ENCODE measurements at places on chromosomes 7 and 10.

DNA sequence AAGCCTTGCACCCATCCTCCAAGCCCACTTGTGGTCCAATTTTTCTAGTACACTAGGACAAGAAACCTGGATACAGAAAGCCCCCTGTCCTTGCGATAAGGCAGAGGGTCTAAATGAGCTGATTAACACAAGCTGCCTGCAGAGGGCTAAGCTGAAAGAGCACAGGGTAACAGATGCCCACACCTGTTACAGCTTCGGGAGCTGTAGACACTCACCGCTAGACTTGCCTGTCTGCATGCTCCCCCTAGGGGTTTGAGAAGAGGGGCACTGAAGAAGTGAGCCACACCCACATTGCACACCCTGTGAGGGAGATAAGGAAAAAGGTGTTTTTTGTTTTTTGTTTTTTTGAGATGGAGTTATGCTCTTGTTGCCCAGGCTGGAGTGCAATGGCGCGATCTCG lies 386.5 kb upstream of the AUTS2 start:
- no peak for DNase-seq

DNA sequence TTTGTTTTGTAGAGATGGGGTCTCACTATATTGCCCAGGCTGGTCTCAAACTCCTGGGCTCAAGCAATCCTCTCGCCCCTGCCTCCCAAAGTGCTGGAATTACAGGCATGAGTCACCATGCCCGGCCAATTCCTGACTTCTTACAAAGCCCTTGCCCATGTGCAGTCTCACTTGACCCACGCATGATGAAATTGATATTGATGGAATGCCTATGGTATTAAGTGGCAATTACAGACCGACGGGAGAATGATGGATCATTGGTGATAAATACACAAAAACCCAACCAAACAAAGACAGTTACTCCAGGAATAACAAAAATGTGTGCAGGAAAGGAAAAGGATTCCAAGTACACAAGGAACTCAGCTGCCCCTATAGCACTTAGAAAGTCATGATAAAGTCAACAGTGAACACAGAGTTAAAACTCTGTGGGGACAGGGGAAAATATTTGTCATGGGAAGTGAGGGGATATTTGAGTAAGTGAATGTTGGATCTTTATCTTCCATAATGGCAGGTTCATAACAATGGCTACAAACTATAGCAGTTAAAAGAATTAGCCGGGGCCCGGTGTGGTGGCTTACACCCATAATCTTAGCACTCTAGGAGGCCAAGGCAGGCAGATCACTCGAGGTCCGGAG lies 21.6 kb downstream of the HIP1 start:
- no peak for DNase-seq

DNA sequence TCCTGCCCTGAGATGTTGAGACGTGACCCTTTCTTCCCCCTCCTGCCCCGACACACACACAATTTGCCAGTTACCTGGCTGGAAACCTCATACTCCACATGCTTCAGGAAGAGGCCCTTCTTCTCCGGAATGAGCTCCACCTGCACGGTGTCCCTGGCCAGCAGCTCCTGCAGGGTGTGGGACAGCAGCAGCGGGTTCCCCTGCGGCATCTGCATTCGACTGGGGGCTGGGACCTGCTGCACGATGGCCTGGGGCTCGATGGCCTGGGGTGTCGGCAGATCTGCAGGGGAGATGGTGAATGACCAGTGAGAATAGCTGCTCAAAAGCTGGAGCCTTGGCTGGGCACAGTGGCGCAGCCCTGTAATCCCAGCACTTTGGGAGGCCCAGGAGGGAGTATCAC lies 36.0 kb downstream of the NUDT1 start:
- no peak for DNase-seq

- no peak for DNase-seq
Measured at GRCh38 chr7:389911-390601, 100.1 kb downstream of the FOXL3 start.

- no peak for DNase-seq
Measured at GRCh38 chr7:18520450-18521235, 25.1 kb downstream of the HDAC9 start.

GRCh38 chr7:140697447-140698143 lies 1.1 kb downstream of the NDUFB2 start:
- no peak for DNase-seq

GRCh38 chr10:124701881-124702656 lies 42.1 kb downstream of the FAM53B start:
- DNase-seq, result peak; percentile 35

DNA sequence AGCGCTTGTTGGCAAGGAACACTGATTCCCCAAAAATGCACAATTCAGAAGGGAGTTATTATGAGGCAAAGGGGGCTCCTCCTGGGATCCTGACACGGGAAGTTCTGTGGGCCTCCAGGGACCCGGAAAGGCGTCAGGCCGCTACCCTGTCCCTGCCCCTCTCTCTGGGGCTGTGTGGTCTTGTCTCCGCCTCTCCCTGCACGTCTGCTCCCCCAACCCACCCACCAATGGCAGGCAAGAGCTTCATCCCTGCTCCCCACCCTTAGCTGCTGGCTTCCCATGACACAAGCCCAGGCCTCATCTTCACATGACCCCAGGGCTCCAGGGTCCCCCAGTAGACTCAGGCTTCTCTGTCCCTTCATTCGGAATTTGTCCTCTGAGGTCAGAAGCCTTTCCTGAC lies 31.0 kb upstream of the ADRB1 start:
- DNase-seq, result no peak

DNA sequence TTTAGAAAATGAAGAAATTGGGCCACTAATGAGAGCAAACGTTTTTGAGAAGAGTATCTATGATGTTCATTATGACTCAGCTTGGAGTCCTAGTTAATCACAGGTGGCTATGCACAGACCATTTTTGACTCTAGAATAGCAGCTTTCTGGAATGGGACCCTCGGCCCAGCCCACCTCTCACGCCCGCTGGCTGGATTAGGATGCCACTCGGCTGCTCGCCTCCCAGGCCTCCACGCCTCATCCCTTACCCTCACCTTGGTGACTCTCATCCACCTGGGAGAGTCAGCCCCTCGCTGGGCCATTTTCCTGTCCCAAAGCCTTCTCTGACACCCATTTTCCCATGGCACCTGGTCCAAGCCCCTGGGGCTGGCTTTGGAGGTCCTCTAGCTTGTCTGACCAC lies 173.6 kb downstream of the ADAM12 start:
- no peak for DNase-seq

DNA sequence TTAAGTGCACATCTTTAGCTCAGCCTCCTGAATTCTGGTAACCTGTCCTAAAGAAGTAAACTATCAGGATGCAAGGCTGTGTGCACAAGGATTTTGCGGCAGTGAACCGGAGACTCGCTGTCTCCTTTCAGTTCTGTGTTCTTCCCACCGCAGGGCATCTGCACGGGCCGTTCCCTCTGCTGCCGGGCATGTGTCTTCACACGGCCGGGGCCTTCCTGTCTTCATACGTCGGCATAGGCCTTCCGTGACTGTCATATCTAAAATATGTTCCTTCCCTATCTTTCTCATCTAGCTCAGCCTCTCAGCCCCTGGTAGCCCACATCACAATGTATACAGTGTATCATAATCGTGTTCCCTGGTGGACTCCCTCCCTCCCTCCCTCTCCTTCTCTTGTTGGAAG lies 16.4 kb downstream of the PALD1 start:
- no peak for DNase-seq

DNA sequence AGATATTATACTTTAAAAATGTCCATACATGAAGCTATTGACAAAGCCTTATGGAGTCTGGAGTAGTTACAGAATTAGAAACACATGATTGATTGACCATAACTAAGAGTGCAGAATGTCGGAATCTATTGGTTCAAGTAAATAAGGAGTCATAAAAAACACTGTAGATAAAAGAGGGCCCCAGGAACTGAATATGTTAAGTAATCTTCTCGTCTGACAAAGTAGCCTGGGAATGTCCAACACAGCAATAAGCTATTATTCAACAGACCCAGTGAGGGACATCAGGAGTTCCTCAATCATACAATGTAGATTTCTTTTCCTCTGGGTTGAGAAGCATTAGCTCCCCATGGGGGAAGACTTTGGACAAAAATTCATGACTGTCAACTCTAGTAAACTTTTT lies 782.0 kb downstream of the SUGCT start:
- no peak for DNase-seq

- no peak for DNase-seq
Measured at GRCh38 chr10:104032144-104032775, 53.4 kb downstream of the COL17A1 start.

DNA sequence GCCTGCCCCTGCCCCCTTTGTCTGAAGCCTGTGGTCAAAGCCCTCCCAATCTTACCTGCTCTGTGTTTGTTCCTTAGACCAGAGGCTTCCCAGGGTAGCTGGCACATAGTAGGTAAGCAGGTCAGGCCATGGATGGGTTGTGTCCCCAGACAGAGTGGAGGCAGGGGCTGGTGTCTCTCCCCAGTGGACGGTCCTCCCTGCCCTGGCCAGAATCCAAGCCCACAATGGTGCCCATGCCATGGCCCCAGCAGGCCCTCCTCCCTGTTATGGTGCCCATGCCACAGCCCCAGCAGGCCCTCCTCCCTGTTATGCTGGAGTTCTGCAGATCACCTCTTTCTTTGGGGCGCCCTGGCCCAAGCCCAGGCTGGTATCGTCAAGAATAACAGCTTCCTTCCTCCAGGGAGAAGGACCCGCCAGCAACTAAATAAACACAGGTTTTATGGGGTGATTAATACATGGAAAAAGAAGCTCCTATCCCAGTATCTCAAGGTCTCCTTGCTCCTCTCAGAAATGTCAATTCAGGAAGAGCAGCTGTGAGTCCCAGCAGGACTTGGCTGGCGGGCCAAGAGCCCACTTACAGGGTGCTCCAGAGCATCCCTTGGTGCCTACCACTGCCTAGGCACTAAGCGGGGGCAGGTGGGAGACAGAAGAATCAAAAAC lies 82.0 kb downstream of the NEURL1 start:
- DNase-seq, result no peak

DNA sequence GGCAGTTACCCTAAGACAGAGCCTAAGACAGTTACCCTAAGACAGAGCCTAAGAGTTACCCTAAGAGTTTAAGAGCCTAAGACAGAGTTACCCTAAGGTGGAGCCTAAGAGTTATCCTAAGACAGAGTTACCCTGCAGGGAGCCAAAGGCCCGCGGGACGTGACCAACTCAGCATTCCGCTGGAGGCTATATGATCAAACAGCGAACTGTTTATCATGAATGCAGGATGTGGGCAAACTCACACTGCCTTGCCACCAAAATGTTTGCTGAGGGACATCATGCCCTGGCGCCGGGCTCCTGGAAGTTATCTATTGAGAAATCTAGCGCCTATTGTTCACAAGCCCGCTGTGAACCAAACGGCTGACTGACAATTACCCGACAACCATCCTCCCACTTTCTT lies 49.9 kb downstream of the BLVRA start:
- DNase-seq, result no peak

DNA sequence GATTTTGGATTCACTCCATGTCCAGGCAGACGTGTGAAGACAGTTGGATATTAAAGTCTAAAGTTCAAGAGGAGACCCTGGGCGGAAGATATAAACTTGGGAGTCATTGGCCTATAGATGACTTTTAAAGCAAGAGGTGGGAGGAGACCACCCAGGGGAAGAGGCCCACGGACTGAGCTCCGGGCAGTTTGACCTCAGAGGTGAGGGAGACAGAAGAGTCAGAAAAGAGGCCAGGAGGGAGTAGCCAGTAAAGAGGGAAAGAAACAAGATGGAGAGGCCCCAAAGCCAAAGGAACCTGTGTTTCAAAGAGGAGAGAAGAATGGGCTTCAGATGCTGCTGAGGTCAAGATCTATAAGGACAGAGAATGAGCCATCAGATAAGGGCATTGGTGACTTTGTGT lies 11.4 kb downstream of the CARD11 start:
- no peak for DNase-seq

- no peak for DNase-seq
Measured at GRCh38 chr10:576130-576465, 113.4 kb downstream of the DIP2C start.

DNA sequence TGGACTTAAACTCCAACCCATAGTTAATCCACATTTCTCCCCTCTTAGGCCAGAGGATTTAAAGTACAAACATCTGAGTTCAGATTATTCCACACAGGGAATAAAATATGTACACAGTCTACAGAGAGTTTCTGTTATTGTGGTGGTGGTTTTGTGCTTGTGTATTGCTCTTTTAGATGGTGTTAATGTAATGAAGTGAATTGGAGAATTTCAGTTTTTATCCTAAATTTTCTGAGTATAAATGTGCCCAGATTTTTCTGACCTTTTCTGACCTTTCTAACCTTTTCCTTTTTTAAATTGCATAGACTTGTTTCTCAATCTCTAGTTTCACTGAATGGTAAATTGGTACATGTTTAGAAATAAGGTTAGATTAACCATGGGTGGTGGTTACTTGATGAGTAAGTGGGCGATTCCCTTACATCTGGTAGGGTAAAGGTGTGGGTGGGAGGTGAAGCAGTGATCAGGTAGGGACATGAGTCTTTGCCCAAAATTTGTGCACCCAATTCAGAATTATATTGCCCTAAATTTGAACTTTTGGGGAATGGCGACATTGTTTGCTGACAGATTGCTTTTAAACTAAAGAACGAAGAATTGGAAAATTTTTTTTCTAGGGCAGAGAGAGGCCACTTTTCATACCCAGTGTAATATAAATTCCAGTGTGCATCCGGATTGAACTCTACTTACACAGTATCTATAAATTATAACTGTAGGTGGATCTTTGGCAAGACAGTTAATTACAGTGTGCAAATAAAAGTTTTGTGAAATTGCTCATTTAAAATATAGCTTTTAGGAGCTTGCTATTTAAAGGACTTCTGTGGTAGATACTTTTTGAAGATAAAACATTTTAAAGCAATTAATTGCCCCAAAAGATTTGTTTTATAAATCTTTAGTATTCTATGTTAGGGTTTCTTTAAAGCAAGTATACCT lies 62.2 kb downstream of the ST7 start:
- DNase-seq, result no peak

DNA sequence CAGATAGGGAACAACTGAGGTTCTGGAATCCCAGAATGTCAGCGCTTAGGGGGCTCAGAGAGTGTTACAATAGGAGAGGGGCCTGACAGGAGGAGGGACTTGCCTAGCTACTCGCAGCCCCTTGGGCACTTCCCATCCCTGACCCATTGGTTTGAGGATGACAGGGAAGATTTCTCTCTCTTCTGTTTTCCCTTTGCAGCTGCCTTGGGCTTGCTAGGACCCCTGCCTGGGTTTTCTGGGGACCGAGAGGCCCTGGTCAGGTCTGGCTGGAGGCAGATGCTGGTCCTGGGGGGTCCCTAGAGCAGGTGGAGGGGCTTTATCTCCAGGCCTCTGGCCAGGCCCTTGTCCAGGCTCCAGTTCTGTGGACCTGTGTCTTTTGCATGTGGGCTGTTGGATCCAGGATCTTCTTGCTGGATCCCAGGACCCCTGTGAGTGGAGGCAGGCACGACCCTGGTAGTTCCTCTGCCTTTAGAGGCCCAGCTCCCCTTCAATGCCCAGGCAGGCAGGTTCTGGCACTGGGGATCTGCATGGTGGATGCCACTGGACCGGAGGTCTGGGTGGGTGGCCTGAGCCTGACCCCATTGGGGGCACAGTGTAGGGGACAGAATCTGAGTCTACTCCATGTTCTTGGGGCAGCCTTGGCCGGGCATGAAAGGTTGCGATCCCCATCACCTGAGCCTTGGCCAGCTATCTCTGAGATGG lies 26.9 kb downstream of the RAMP3 start:
- DNase-seq, result no peak

Measured in activated CD4-positive, alpha-beta T cell treated with anti-CD3 and anti-CD28 coated beads for 24 hours (primary cell).